ENCODE measurements at places on chromosomes 16 and 17.

GRCh38 chr17:40501499-40501911 is at the start of gene TNS4:
TSS of gene TNS4 (minus strand) at chr17:40501623. CDS start at chr17:40496425, 5,198 bp downstream.
- DNase-seq = no peak

DNA sequence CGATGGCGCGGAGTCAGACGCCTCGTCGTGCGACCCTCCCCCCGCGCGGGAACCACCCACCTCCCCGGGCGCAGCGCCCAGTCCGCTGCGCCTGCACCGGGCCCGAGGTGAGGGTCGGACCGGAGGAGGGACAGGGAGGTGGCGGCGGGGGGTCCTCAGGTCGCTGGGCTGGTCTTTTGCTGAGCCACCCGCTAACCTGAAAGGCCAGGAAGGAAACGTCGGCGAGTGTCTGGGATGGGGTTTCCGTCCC is 4.9 kb downstream of the TBX2 start:
- DNase-seq = no peak

DNA sequence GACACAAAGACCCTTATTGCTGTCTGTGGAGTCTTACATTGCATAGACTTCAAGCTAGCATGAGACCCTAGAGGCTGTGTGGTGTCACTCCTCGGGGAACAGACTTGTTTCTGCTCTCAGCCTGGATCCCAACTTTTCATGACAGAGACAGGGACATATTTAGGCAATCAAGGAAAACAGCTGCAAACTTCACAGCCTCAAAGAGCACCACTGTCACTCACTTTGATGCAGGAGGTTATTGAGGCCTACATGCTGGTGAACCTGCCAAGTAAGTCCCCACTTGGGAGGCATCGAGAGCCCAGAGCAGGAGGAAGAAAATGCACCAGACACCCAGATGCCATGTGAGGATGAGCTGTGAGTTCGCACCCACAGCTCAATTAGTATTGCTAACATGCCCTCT is 10.3 kb downstream of the CBLN1 start:
- DNase-seq = no peak

DNA sequence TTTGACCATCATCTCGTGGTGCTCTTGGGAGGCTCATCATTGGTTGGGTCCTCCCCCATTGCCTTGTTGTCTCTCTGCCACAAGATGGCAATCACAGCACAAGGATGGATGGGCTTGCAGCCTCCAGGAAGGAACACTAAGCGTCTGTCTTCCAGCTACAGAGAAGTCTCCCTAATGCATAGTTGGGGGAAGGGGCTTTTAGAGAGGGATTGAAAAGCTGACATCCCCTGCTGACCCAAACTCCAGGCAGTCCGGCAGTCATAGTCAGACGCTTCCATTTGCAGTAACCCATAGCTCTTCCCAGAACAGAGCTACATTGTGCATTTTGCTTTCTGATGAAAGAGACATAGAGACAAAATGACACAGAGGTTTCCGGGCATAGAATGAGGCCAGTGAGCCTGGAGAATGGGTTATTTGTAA is 111.4 kb downstream of the UTP18 start:
- DNase-seq = peak; percentile 71

- DNase-seq = no peak
These were observed 34.3 kb downstream of the ASPA start for GRCh38 chr17:3510090-3510489.

DNA sequence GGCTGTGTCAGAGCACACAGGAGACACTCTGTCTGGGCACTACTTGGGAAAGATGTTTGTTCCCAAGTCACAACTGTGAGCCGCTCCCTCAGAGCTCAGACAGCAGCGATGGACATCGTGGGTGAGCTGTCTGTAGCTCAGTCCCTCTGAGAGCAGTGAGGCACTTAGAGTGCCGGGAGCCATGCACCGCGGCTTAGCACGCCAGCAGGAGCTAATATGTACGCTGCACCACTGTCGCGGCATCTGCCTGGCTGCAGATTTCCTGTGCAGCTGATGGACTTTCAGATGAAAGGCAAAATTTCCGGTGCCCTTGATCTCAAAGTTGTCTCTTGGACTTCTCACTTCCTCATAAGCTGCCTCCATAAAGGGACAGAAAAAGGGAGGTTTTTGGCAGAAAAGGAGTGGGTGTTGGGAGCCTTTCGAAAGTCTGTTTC is 92.8 kb upstream of the ZNF469 start:
- DNase-seq = no peak

- DNase-seq = no peak
These were observed 395.5 kb downstream of the TMEM114 start for GRCh38 chr16:8194794-8195193.

GRCh38 chr17:81700353-81701287 is 2.5 kb upstream of the MRPL12 start:
- no peak for DNase-seq

DNA sequence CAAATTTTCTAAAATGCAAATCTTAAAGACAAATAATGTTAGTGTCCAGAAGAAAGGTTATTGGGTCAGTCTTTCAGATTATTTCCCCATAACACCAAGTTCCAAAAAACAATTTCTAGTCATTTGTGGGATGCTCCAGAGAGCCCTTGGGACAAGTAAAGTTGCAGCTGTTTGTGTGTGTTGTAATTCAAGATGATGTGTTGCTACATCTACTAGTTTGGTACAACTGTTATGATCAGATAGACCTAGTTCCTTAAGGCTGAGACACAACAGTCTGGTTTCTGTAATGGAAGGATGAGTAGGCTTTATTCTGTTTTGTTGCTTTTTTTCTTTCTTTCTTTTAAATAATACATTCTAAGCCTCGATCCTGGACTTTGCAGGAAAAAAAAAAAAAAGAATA is 41.9 kb downstream of the PIGL start:
- no peak for DNase-seq

GRCh38 chr16:55856950-55857349 is 18.2 kb downstream of the CES5A start:
- DNase-seq = no peak

All from activated CD4-positive, alpha-beta T cell treated with anti-CD3 and anti-CD28 coated beads, Interleukin-2, Interleukin-6, amounts not matched to agents 100 ng/mL and 50 ng/mL, durations not matched to agents 16 hours and 8 hours (primary cell).